ENCODE measurements at places on chromosomes 2 and 18.

GRCh38 chr18:12048827-12049175 lies 44.8 kb upstream of the ANKRD62 start:
- DNase-seq = no peak

GRCh38 chr2:45264227-45265225 lies 255.3 kb upstream of the SIX2 start:
- no peak for DNase-seq

GRCh38 chr2:190469771-190470170 lies 61.6 kb downstream of the MFSD6 start:
- DNase-seq = no peak

GRCh38 chr2:197657562-197657961 lies 17.8 kb downstream of the RFTN2 start:
- no peak for DNase-seq

DNA sequence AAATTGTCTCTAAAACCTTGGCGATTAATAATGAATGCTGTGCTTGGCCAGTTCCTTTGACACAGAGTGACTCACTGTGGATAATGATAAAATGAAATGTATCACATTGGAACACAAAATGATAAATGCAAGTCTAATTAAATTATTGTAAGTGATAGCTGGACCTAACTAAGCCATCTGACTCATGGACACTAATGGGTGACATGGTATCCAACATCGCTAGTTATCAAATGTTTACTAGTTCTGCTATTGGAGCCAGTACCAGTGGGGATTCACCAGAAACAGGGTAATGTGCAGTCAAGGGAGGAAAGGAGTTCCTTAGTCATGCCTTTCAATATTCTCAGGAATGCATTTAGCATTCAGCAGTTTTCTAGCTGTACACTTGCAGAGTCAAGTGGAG lies 736.3 kb upstream of the ACVR2A start:
- no peak for DNase-seq
